ENCODE measurements at places on chromosomes 12 and 14.

DNA sequence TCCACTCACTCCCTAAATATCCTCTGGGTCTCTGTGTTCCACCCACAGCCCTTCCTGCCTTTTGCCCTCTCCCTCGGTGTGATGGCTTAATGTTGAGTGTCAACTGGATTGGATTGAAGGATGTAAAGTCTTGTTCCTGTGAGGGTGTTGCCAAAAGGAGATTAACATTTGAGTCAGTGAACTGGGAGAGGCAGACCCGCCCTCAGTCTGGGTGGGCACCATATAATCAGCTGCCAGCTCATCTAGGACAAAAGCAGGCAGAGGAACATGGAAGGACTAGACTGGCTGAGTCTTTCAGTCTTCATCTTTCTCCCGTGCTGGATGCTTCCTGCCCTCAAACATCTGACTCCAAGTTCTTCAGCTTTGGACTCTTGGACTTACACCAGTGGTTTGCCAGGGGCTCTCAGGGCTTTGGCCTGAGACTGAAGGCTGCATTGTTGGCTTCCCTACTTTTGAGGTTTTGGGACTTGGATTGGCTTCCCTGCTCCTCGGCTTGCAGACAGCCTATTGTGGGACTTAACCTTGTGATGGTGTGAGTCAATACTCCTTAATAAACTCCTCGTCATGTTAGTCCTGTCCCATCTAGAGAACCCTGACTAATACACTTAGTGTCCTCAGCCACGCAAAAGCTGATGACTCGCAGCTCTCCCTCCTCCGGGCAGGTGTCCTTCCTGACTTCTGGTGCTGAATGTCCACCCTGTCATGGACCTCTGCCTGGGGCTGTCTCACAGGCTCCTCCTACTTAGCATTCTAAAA is 5.9 kb downstream of the DGLUCY start:
- no peak for DNase-seq

DNA sequence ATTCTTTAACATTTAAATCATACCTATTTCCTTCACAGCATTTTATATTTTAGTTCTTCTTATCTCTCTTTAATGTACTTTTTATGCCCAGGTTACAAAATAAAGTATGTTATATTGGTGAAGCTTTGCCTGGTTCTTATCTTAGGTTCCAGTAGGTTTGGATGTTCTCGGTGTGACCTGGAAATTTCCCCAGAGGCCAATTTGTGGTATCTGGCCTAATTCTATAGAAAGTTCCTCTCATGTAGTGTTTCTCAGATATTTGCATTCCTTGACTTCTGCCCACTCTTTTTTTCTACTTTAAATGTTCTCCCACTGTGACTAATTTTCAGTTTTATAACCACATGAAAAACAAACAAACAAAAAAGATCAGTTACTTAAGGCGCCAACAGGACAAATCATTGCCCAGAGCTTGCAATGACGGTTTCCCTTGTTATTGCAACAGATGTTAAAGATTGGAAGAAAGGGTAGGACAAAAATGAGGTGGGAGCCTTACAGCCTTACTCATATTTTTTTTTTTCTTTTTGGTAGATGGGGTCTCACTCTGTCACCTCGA is 41.2 kb upstream of the PPM1H start:
- DNase-seq, result no peak

GRCh38 chr14:75979071-75979571 is 2.7 kb downstream of the TGFB3 start:
- DNase-seq, result peak; percentile 10

DNA sequence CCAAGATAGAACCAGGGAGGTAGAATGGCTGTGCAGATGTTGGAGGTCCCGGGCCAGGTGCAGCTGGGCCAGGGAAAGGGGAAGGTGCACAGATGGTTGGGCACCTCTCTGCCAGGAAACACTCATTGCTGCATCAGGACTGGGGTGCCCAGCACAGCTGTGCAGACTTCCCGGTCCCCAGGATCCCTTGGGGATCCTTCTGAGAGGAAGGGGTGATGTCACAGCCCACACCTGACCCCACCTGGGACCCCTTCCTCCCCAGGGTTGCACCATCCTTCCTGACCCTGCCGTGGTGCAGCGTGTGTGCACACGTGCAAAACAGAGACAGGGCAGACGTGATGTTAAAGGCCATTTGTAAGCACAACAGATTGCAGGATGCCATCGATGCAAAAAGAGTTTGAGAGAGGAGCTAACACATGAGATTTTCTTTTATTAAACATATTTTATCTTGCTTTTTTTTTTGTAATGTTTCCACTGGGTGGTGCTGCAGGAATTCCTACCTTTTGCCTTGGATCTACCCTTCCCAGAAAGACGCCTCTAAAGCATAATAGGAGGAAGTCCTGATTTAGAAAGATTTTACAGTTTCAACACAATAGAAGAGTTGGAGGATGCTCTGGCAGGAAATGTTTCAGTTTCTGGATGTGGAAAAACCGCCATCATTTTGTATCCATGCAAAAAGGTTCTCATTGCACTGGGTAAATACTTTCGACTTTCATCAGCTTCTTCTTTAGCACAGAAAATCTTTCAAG is 14.8 kb downstream of the ELK3 start:
- peak; percentile 59 for DNase-seq

DNA sequence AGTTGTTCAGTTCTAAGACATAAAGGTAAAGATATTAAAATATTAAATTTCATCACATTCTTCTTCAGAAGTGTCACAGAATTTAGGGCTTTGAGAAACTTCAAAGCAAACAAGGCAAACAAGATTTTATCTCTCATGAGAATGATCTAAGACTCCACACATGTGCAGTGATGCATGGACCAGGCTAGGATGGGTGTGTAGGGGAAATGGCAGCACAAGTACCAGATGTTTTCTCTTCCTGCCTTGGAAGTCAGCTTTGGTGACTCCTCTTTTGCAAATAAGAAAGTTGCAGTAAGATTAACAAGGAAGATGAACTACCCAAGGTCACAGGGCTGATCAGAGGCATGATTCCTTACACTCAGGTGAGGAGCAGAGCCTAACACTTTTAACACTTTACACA is 163.8 kb upstream of the LMNTD1 start:
- no peak for DNase-seq

DNA sequence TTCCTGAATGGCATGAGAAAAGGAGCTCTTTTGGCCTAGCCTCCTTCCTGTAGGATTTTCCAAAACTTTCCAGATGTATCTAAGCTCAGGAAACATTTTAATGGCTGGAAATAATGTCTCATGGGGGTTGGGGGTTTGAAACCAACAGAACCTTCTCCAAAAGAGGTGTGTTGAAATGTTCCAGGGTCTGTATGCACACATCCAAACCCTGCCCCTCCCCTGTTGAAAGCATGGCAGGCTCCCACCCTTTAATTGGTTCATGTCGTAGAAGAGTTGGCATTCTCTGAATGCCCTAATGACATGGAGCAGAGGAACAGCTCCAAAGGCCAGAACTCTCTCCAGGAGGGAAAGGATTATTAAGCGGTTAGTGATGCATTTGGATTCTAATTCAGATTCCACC is 353.2 kb downstream of the ZFP36L1 start:
- no peak for DNase-seq

DNA sequence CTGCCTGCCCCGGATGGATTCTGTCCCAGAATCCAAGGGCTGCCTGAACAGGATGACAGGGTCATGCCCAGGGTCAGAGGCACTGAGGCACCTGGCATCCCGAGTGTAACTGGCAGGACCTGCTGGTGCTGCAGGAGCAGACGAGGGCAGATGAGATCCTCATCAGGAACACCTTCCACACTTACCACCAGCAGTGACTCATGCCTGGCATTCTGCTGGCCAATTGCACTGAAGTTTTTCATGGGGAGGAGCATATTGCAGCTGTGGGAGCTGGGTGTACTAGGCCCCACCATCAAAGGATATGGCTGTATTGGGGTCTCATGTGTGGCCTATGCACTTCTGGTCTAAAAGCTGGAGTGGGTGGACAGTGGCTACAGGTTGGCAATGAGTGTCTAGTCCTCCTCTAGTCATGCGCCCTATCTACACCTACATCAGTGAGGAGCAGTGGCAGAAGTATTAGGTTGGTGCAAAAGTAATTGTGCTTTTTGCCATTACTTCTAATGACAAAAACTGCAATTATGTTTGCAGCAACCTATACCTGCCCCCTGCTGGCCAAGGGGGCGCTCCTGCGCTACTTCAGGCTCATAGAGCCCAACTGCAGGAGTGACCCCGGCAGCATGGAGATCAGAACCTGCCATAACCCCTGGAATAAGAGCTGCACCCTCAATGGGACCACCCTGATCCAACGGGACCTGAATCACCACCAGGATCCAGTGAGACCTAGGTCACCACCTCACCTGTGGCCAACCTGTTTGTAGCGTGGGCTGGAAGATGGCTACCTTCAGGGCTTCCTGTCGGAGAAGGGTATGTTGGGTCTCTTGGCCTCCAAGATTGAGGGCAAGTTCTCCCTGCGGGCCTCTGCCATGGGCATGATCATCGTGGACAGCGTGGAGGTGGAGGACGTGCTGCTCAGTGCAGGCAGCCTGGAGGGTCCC is 8.0 kb upstream of the C12orf42 start:
- DNase-seq, result peak; percentile 52

DNA sequence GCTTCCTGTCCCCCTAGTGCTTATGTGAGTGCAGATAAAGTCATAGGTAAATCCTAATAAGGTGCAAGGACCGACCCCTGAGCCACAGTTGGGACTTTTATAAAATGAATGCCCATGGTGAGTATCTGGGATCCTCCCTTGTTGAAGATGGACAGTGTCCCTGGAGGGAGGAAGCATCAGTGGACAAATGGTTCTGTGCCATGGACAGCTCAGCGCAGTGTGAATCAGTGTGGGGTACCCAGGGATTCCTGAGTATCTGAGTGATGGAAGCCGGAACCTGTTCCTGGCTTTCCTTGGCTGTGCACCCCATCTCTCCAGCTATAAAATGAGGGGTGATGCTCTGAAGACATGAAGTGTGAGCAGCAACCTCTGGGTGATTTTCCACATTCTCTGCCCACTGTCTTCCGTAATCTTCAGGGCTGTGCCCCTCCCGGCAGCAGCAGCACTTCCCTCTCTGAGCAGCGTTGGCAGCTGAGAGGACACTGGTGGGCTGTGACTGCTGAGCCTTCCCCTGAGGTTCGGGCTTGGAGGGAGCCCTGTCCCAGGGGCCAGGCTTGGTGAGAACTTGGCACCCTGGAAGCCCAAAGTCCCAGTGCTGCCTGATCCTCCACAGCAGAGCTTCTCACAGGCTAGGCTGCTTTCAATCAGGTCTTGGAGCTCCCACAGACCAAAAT is 25.0 kb downstream of the VCPKMT start:
- no peak for DNase-seq

DNA sequence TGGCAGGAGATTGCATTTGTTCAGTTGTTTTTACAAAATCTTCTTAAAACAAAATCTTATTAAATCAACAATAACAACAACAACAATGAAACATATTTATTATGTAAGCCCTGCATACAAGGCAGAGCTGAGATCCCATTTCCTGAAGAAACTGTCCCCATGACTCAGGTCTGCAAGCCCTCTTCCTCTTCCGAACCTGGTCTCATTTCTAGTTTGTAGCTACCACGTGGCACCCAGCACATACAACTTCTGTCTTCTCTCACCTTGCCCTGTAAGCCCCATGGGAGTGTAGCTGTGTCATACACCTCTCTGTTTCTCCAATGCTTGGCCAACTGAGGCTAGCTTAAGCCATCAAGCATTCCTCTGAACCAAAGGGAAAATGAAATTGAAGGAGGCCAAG is 106.4 kb downstream of the SLC8A3 start:
- no peak for DNase-seq

- DNase-seq, result no peak
Observed at GRCh38 chr14:99531251-99532096, 50.3 kb downstream of the CCNK start.

DNA sequence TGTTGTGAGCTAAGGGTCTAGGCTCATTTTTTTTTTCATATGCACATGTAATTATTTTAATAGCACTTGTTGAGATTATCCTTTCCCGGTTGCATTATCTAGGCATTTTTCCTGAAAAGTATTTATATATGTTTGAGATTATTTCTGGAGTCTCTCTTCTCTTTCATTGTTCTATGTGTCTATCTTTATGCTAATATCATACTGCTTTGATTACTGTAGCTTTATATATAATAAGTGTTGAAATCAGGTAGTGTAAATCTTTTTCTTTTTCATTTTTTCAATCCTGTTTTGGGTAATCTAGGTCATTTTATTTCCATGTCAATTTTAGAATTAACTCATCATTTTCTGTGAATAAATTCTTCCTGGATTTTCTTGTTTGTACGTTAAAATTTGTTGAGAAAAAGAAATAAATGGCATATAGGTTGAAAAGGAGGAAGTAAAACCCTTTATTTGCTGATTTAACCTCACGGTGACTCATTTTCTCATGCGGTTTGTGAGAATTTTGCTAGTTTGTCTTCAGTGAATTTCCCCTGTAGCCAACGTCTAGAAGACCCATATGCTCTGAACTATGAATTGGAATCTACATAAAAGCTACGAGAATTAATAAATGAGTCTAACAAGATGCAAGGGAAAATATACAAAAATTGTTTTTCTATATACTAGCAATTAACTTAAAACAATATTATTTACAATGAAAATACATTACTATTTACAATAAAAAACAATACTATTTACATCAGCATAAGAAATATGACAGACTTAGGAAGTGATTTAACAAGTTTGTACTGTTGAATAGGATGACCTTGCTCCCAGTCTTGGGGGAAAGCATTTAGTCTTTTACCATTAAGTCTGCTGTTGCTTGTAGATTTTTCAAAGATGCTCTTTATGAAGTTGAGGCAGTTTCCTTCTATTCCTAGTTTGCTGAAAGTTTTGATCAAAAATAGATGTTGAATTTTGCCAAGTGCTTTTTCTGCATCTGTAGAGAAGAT is 105.0 kb downstream of the SNAPC1 start:
- peak; percentile 7 for DNase-seq

DNA sequence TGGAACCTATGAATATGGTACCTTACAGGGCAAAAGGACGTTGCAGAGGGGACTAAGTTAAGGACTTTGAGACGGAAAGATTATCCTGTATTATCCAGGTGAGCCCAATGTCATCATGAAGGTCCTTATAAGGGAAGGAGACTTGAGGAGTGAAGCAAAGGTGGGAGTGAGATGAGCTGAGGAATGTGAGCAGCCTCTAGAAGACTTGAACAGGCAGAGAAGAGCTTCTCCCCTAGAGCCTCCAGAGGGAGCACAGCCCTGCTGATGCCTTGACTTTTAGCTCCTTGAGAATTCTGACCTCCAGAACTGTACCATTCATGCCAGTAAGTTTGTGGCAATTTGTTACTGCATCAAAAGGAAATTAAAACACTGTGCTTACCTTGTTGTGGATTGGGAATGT is 41.8 kb upstream of the DCD start:
- no peak for DNase-seq
